ENCODE measurements at places on chromosomes 6 and 20. TPM values are rescaled to one million over a fixed set of nuclear protein-coding genes. Genes with fewer than 3 reads are reported as not detected.

DNA sequence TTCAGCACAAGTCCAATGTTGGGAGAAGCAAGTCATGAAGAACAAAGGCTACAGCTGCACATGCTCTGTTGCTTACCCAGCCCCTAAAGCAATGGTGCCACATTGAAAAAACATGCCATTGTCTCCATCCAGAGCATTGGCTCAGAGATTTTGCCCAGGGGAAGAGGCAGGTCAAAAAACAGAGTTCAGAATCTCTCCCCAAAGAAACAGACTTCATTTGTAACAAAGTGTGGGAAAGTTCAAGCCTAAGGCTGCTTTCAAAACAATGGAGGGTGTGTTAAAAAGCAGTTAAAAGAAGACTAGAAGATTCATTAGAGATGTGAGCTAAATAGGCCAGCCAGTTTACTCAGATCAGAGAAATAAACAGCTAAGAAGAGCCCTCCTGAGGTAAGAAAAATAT, 63.6 kb downstream of the DZANK1 start:
- no peak for DNase-seq

RAB44 gene
- not detected for total RNA-seq

DNA sequence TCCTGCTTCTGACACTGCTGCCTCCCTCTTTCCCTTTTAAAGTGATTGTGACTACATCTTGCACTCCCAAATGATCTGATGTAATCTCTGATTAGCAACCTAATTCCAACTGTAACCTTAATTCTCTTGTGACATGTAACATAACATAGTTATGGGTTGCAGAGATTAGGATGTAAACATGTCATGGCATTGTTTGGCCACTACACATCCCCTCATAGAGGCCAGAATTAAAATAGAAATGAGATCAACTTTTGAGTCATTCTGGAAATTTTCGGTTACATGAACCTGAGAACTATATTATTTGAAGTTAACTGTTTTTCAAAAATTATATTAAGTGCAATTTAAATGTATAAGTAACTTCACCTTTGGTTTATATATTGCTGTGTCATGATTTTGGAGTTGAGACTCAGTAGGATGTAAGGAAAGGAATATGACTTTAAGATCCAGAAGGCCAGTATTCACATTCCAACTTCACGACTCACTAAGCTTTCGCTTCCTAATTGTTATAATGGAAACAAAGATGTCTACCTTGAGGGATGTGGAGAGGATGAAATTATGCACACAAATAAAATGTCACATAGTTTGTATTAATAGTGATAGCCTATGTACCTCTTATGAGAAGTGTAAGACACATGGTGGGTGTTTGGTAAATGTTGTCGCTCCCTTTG, 611.9 kb upstream of the MAP3K7 start:
- no peak for DNase-seq

DNA sequence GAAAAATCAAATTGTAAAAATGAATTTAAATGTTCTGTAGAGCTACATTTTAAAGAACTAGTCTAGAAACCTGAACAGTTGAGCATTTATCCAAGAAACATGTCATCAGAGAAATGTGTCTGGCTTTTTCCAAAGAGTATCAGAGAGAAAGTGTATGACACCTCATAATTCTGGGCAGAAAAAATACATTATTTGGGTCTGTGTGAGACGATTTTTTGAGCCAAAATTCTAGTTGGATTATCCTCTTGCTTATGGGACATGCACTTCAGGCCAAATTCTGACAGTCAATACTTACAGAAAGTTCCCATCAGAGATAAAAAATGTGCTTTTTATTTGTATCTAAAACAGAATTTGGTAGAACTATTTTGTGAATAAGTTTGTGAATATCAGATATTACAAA, 1242.7 kb downstream of the EPHA7 start:
- DNase-seq, result no peak

PLA2G7 gene
- total RNA-seq, result not detected

- no peak for DNase-seq
Observed at GRCh38 chr6:150055131-150055530, 13.8 kb downstream of the ULBP3 start.
